Mucosa of descending colon (tissue), 3 donors: ENCODE measurements at places on chromosomes 4 and X.

- DNase-seq: no peak
These were observed 67.1 kb downstream of the RXFP1 start for GRCh38 chr4:158588777-158589176.

DNA sequence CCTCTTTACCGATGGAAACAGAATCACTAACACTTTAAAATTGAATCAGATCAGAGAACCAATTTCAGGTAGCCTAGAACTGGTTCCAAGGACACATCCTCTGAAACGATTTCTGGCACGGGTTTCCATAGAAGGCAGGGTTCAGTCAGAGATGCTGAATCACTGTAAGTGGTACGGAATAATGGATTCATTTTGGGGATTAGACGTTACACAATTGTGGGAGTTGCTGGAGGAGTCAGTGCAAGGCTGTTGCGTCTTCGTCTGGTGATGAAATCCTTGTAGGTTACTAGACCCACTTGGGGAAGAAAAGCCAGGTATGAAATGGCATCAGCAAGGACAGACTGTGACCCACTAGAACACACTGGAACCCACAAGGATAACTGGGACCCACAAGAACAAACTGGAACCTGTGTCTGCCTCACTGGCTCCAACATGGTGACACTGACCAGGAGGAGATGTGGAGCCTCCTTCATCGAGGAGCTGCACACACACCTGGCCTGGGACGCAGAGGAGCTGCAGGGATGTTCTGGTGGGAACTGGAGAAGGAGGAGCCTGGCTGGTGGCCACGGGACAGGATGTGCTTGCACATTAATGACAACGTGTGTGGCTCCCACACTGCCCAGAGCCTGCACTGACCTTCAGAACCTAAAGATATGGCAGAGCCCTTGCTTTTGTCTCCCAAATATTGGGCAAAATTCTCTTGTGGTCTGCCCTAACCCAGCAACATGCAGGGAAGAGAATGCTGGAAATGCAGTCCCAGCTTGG, 105.1 kb downstream of the TRAPPC11 start:
- DNase-seq: no peak

- DNase-seq: peak; percentile 7
These were observed 157.7 kb upstream of the STS start for GRCh38 chrX:6989858-6990257.

GRCh38 chr4:36763814-36764213, 480.7 kb upstream of the NWD2 start:
- DNase-seq: no peak
